ENCODE measurements at places on chromosomes 11 and 22. TPM values are rescaled to one million over a fixed set of nuclear protein-coding genes. Genes with fewer than 3 reads are reported as not detected.

DRD4 gene
- 0.39 TPM for total RNA-seq

TMPRSS4 gene
- not detected for total RNA-seq

DNA sequence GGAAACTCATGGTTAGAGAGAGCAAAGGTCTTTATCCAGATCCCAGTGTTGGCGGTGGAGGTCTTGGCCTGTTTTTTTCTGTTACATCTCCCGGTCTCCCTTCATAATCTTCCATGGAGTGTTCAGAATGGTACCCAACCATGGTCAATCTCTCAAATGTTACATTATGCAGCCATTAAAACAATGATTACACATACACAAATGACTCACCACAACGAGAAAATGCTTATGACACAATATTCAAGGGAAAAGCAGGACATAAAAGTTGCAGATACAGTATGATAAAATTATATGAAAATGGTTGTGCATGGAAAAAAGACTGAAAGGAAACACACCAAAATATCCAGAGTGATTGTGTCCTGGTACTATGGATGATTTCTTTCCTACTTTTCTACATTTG, 17.8 kb upstream of the CSNK1E start:
- H3K36me3 ChIP-seq: no peaks in the 10 kb centered on the region
- DNase-seq: no peak
- H3K27me3 ChIP-seq: peaks cover 7% of the 10 kb centered on the region
- H3K4me3 ChIP-seq: no peak overlapping the region
- H3K27ac ChIP-seq: no peak overlapping the region

GRCh38 chr22:38953577-38954413, 3.6 kb upstream of the APOBEC3A start:
- peak overlapping the region; percentile 50 for H3K4me3 ChIP-seq
- H3K4me1 ChIP-seq: peaks cover 31% of the 10 kb centered on the region
- H3K27ac ChIP-seq: peak overlapping the region; percentile 87
- DNase-seq: peak; percentile 93
- peaks cover 2% of the 10 kb centered on the region for H3K27me3 ChIP-seq
- no peaks in the 10 kb centered on the region for H3K36me3 ChIP-seq

Data from activated CD4-positive, alpha-beta memory T cell treated with anti-CD3 and anti-CD28 coated beads for 36 hours (primary cell).